Activated CD8-positive, alpha-beta memory T cell treated with anti-CD3 and anti-CD28 coated beads for 36 hours (primary cell): ENCODE measurements at places on chromosomes 5 and 9. TPM values are rescaled to one million over a fixed set of nuclear protein-coding genes. Genes with fewer than 3 reads are reported as not detected.

WNT8A gene
- total RNA-seq, result not detected

CDH9 gene
- total RNA-seq, result not detected

TTC39B gene
- 12.2 TPM for total RNA-seq

PCDHGA9 gene
- total RNA-seq, result not detected

LCN15 gene
- not detected for total RNA-seq

CORO2A gene
- 6.0 TPM for total RNA-seq

HCN1 gene
- not detected for total RNA-seq

SLC23A1 gene
- total RNA-seq, result 0.65 TPM
